ENCODE measurements at places on chromosomes 5 and 9.

- DNase-seq = no peak
Measured at GRCh38 chr5:113112435-113112834, 135.8 kb downstream of the DCP2 start.

- DNase-seq = peak; percentile 64
Measured at GRCh38 chr5:7856855-7857254, 5.9 kb upstream of the CFAP90 start.

DNA sequence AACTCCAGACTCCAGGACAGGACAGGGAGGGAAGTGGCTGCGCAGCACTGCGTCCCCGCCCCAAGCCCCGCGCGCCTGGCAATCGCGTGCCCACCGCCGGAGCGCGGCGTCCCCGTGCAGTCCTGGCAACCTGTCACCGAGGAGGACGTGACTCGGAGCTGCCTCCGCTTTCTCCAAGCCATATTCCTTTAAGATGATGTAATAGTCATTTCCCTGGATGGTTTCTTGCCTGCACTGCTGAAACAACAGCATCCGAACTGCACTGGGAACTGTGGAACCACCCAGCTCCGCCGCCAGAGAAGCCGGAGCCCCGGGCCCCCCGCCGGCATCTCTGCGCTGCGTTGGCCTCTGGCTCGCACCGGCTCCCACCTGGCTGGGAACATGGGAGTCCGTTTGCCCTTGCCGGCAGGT lies 34.5 kb downstream of the KCTD16 start:
- DNase-seq = no peak

DNA sequence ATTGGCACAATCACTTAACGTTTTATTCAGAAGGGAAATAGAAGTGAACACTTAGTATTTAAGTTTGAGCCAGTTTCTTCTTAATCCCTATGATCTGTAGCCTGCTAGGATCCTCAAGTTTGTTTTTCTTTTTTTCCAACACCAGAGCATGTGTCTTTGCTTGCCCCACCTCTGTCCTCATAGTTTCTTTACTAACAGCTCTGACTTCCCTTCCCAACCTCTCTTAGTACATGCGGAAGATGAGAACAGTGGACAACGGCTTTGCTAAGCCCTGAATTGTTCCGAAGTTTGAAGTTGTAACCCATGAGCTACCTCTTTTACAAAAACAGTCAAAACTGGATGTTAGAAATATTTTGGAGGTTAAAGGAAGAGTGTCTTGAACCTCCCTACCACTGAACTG lies 61.7 kb upstream of the TAF11L2 start:
- no peak for DNase-seq

GRCh38 chr5:107088907-107089306 lies 581.8 kb downstream of the EFNA5 start:
- no peak for DNase-seq

GRCh38 chr9:124769549-124770358 lies 1.4 kb downstream of the NR6A1 start:
- peak; percentile 15 for DNase-seq

GRCh38 chr5:172669386-172670004 lies 28.4 kb downstream of the NEURL1B start:
- DNase-seq = no peak

- DNase-seq = no peak
Measured at GRCh38 chr5:169126481-169127021, 174.4 kb downstream of the SLIT3 start.

- DNase-seq = no peak
Measured at GRCh38 chr5:117295941-117296340, 721.3 kb upstream of the SEMA6A start.

- no peak for DNase-seq
Measured at GRCh38 chr5:41748631-41749030, 121.6 kb downstream of the OXCT1 start.

DNA sequence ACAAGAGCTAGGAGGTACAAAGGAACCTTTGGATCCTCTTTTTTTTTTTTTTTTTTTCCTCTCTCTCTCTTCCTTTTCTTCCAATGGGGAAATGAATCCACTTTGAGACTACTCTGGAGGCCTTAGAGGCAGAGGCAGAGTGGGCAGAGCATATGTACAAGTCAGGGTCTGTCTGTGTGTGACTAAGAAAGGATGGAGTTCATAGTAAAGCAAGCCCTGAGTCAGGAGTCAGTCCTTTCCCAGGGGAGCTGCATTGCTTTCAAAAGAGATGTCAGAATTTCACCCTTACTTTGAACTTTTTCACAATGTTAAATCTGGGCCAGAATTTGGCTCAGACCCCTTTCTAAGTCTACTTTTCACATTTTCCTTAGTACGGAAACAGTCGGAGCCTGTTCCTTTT lies 792.4 kb upstream of the C9orf72 start:
- no peak for DNase-seq

DNA sequence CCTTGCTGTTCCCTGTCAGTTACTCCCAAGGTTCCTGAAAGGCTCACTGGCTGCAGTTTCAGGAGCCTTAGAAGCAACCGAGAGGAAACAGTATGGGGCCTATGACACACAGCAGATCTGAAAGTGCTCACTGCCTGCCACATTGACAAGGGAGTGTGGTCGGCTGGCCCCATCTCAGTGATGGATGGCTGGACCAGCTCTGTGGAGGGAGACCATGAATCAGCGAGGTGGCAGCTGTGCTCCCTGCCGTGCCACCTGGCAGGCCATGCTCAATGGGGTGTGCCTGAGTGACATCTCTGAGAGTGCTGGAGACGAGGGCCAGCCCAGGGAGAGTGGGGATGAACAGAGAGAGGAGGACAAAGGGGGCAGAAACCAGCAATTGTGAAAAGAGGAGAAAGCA lies 49.1 kb downstream of the DOCK2 start:
- no peak for DNase-seq

DNA sequence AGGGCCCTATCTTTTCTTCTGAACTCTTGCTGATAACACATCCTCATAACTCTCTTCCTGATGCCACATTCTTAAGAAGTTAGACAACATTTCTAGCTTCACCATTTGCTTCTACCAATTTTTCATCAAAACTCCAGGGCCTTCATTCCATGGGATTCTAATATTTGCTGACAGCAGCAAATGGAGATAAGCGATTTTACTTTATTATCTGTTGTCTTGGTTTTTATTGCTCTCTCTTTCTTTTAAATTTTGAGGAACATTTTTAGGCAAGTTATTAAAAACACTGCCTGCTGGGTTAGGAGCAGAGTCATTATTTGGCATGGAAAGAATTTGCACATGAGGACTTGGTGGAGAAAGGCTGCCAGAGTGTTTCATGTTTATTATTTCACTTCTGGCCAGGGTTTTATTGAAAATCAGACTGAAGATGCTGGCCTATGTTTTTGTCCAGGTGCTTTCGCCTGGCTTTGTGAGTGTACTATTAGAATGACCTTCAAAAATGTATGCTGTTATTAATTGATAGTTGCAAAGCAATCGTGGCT lies 27.7 kb downstream of the NSG2 start:
- no peak for DNase-seq

DNA sequence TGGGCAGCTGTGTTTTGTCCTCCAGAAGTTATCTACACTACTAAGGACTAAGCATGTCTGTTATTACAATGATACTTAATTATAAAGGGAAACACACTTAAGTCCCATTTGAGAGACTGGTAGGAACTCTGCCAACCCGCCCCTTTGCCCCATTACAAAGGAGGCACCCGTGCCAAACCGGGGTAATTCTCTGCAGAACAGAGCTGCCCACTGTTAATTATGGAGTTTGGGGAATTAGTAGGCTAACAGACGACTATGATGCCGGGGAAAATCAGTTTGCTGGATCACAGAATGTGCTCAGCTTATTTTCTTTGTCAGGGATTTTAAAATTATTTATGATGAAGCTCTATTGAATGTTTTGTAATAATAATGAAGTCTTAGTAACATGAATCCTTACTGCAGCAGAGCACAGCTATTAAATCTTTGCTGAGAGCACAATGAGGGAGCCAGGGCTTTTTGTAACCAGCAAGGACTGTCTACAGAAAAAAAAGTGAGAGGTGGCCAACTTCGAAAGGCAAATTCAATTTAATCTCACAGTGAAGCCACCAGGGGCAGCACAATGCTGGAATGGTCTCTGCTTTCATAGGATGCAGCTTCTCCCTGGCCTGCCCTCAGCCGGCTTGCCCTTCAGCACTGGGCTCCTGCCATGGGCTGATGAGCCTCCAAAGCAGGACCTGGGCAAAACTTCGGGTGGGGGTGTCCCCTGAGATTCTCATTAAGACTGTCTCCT lies 134.5 kb downstream of the GNAQ start:
- no peak for DNase-seq
